Epithelial cell of alveolus of lung (primary cell): ENCODE measurements at places on chromosomes 4 and X. TPM values are rescaled to one million over a fixed set of nuclear protein-coding genes. Genes with fewer than 3 reads are reported as not detected.

CXCL1 gene
- total RNA-seq, result 55.1 and 534 TPM in 2 replicates

GPR50 gene
- total RNA-seq, result not detected in 2 replicates

CT45A10 gene
- not detected in 2 replicates for total RNA-seq

PGRMC2 gene
- 27.8 and 96.9 TPM in 2 replicates for total RNA-seq

OFD1 gene
- total RNA-seq, result 3.7 and 17.2 TPM in 2 replicates

ABCG2 gene
- 0.08 and 1.0 TPM in 2 replicates for total RNA-seq

L1CAM gene
- total RNA-seq, result 0.56 and 1.8 TPM in 2 replicates

MAGEB2 gene
- not detected in 2 replicates for total RNA-seq

SYN1 gene
- total RNA-seq, result 0.80 and 3.5 TPM in 2 replicates

TLR10 gene
- 0.13 TPM in 1 of 2 replicates, not detected in the other for total RNA-seq

EMCN gene
- total RNA-seq, result 0.16 TPM in 1 of 2 replicates, not detected in the other

HOPX gene
- total RNA-seq, result 2.2 and 5.2 TPM in 2 replicates

VSIG4 gene
- total RNA-seq, result not detected in 2 replicates
